ENCODE measurements at places on chromosomes 1 and 21.

DNA sequence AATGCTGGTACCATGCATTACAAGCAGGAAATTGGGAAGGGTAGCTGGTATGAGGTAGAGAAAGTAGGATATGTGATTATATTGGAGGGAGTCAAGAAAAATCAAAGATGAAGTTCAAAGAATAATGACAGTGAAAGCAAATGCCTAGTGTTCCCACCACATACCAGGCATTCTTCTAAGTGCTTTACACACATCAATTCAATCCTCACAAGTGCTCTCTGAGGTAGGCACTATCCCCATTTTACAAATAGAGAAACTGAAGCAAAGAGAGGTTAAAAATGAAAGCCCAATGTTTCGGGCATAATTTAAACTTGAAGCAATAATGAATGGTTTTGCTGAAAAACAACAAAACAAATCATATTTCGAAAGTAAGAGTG, 40.1 kb upstream of the MCOLN3 start:
- DNase-seq: no peak

- DNase-seq: no peak
These were observed 676.1 kb downstream of the PTPRU start for GRCh38 chr1:29912425-29912824.

DNA sequence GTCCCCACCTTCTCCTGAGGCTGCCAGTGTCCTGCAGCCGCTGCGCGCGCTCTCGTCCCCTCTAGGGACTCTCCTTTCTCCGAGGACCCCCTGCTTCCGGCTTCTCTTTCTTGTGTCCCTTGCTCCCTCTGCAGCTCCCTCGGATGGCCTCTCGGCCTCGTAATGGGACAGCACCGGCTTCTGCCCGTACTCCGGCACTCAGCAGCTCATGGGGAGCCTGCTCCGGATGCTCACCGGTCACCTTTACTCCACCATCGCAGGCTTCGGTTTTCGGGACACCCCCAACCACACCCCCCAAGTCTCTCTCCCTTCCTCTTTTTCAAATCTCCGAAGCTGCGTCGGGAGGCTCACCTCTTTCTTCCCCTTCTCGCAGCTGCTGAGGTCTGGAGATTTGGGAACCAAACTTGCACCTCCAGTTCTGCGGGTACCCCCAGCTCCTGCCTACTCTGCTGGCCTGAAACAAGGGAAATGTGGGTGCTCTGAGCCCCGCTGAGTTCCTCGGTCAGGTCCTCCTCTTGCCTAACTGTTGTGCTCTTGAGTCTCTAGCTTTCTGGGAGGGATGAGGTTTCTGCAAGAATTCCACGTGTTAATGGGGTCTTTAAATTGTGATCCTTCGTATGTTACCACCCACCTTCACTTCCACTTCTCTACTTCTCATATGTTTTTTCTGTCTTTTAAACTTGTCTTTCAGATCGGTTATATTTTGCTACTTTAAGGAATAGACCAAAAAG, 930 bp downstream of the CDC14A start:
- peak; percentile 31 for DNase-seq

- no peak for DNase-seq
These were observed 31.3 kb downstream of the SLC1A7 start for GRCh38 chr1:53111073-53111556.

- no peak for DNase-seq
These were observed 362.6 kb upstream of the C1orf87 start for GRCh38 chr1:60436186-60436585.

DNA sequence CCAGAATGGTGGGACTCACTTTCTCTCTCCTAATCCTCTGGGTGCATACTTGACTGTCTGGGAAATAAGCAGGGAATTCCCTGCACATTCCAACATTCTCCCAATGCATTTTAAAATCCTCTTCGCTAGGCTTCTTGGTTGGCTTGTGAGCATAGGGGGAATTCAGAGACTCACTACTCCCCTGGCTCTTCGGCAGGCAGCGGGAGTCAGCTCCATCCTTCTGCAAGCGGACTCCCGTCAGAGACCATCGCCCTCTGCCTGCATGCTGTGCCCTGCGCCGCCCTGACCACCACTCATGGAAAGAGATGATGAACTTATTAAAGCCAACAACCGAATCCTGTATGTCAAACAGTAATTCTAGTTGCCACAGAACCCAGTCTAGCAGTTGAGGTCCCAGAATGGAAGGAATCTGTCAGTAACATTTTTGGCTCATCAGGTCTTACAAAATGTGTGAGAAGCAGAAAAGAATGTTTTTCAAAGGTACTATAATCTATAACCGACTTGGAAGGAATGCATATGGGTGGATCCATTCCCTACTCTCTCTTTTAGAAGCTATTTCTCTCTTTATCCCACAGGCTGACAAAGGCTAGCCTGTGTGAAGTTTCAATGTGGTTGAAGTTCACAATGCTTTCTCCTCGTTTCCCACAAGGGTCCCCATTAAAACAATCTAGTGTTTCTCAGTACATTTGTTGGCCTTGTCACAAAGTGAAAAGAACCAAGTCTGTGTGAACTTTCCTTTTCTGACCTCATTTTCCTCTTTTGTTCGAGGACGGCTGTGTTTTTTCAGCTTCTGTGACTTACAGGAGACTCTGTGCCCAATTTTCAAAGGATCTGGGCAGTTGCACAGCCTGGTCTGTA, 119.1 kb upstream of the ADAR start:
- no peak for DNase-seq

- DNase-seq: no peak
These were observed 6.3 kb downstream of the NME7 start for GRCh38 chr1:169361281-169361680.

GRCh38 chr21:41956926-41957729, 3.3 kb upstream of the C2CD2 start:
- DNase-seq: no peak

GRCh38 chr1:53148123-53148522, 5.7 kb upstream of the SLC1A7 start:
- no peak for DNase-seq

DNA sequence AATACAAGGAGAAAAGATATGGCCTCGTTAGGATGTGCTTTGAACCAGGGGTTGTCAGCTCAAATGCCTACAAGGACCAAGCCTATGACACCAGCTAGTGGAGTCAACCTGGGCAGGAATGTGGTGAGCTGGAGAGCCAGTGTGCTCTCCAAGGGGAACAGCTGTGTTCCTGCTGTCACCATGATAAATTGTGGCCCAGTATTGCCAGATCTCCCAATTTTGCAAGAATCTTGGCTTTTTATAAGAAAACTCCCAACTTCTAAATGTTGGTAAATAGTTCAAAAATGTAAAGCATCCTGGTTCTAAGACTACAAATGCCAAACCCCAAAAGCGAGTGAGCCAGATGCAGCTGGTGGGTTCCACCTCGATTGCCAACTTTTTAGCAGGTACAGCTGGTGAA, 391.1 kb downstream of the PLPP3 start:
- no peak for DNase-seq

DNA sequence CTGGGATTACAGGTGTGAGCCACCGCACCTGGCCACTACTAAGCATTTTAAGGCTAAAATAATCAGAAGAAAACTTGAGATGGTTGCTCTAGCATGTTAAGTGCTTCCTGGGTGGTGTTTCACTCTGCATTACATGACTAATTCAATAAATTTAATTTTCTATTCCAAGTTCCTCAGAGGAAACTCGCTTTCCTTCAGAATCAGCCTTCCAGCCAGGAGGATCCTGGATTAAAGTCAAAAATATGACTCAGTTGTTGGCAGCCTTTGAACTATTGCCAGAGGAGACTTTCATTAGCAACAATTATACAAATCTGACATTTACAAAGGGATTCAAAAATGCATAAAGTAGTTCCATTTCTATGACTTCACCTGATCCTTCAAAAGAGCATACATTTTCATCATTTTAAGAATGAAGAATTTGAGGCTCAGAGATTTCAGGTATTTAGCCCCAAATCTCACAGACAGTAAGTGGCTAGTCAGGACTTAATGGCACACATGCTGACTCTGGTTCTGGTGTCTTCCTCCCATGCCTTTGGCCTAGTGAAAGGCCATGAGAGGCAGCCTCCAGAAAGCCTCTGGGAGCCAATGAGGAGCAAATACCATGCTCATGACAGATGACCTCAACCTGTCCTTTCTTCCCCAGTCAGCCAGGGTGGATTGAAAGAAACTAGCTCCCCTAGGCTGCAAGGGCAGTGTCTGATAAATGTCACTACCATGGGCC, 115.7 kb downstream of the MAP3K21 start:
- no peak for DNase-seq
